NCI-H1105 (cell line): ENCODE measurements at places on chromosomes 12 and 14.

DNA sequence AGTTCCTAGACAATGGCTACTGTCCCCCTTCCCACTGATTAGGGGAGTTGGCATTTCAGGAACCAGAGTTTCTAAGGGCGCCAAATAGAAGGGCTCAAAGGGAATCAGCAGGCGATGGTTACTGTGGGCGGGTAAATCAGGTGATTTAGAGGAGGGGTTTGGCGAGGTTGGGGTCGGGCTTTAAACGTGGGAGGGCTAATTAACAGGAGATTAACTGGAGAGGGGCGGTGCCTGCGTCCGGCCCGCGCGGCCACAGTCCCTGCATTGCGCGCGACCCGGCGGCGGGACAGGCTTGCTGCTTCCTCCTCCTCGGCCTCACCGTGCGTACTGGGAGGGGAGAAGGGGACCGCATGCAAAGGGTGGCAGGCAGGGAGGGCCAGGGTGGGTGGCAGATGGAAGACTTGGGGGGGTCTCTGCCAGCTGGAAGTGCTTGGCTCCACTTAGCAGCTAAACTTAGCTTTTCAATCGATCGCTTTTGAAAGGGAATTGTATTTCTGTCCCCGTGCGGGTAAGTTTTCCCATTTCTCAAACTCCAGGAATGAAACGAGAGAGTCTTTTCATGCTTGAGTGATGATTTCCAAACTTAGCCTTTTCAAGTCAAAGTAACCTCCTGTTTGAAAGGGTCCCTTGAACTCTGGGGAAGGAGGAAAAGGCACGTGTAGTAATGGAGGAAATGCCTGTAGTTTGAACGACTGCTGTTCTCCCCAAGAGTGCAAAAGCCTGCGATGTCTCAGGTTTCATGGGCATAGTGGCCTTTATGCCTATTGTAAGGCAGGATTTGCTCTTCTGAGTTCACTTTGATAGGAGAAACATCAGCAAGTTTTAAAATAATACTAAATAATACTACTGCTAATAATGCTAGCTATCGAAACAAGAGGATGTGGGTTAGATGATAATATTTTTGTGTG lies at the start of gene MGST1:
MGST1 (plus strand) TSS at position 255 of the 908 bp plus-strand sequence. CDS start 6,608 bp downstream, outside the sequence.
- peak; percentile 57 for DNase-seq

DNA sequence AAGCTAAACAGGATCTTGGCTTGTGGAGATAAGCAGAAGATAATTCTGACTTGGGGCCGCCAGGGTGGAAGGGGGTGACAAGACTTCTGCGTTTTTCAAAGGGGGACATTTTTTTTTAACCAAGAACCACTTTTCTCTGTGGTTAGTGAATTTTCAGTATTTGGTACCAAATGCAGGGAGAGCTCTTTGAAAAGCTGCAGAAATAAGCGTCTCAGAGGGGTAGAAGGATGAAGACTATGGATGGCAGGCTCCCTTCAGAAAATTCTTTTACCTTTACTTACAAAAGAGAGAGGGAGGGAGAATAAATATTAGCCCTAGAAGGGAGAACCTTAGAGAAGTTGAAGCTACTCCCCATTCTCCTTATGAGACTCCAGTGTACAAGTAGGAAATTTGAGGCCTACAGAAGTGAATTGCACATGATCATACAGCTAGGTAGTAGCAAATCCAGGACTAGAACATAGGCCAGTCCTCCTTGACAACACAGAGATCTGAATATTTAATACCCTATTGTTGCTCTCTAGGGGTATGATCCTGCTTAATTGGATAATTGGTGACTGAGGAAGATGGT lies 840 bp downstream of the MRPL52 start:
- no peak for DNase-seq

GRCh38 chr12:111846016-111846415 lies 4.0 kb downstream of the MAPKAPK5 start:
- peak; percentile 16 for DNase-seq

DNA sequence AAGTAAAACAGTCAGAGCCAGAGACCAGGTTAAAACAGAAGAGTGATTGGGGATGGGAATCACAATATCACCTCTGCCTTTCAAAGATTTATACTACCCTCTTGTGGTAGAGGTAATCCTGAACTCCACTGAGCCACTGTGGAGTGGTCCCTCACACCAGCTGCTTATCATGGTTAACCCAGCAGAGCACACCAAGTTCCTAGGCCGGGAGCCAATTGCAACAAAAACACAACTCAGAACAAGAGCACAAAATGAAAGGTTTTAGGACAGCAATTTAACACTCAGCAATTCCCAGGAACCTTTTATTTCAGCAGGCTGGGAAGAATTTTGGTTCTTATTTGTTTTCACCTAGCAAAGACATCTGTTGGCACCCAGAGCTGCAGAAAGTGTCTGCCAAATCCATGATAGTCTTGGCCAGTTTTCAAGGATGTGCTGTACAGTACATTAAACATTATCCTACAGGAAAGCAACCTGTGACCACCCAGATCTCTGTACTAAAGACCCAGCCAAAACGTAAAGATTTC lies 220.5 kb upstream of the ATXN7L3B start:
- peak; percentile 88 for DNase-seq

- peak; percentile 9 for DNase-seq
Measured at GRCh38 chr12:70535896-70536374, 101.3 kb downstream of the PTPRB start.

GRCh38 chr12:18998343-18999261 lies 130.9 kb upstream of the PLEKHA5 start:
- DNase-seq: no peak

DNA sequence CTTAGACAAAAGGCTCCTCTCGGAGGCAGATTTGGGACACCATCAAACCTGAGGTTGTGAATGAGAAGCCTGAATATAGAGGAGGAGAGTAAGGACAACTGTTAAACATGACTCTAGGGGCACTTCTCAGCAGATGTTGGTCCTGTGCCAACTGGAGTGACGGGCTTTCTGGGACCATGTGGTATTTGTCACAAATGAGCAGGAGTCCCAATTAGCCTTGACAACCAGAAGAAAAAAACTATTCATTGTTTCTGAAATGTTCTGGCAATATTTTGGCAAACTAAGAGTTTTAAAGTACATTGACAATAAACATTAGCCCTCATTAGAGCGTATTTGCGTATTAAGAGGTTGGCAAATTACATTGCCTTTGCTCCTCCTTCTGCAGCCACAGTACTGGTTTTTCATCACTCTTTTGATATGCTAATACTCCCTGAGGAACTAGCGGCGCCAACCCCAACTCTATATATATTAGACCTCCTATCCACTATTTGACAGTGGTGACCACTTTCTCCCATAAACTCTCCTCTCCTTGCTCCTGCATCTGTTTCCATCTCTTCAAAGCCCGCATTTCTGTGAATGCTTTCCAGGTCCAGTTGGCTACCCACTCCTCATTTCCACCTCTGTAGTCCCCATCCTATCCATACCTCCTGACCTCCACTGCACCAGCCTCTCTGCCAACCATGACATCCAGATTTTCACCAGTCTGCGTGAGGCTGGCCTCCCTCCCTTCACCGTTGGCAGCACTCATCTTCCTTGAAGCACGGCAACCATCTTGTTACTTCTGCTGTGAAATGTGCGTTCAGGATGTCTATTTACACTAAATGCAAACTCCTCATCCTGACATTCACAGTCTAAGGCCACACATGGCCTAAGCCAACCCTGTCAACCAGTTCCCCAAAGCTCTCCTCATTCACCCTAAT lies 100.7 kb downstream of the ZFC3H1 start:
- peak; percentile 89 for DNase-seq

DNA sequence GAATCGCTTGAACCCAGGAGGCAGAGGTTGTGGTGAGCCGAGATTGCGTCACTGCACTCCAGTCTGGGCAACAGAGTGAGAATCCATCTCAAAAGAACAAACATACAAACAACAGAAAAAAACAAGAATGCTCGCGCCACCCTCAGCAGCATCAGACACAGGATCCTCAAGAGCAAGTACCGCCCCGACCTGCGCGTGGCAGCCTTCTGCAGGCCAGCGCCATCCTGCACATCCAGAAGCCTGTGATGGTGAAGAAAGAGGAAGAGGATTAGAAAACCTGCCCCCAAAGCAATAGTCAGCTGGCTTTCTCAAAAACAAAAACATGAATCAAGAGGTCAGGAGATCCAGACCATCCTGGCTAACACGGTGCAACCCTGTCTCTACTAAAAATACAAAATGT lies 30.0 kb upstream of the EID3 start:
- DNase-seq: no peak

GRCh38 chr12:108478611-108479206 lies 36.4 kb upstream of the FICD start:
- DNase-seq: no peak

DNA sequence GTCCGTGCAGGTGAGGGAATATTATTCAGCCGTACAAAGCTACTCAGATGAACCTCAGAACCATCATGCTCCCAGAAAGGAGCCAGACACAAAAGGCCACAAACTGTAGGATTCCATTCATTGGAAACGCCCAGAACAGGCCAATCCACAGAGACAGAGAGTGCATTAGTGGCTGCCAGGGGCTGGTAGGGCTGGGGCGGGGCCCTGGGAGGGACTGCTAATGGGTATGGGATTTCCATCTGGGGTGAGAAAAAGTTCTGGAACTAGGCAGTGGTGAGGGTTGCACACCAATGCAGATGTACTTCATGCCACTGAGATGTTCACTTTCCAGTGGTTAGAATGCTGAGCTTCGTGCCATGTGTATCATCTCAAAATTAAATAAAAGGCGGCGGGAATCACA lies 101.1 kb downstream of the RFLNA start:
- DNase-seq: no peak

- no peak for DNase-seq
Measured at GRCh38 chr12:70070494-70071007, 172.7 kb upstream of the CNOT2 start.

GRCh38 chr12:77220586-77220985 lies 155.2 kb upstream of the E2F7 start:
- DNase-seq: no peak

DNA sequence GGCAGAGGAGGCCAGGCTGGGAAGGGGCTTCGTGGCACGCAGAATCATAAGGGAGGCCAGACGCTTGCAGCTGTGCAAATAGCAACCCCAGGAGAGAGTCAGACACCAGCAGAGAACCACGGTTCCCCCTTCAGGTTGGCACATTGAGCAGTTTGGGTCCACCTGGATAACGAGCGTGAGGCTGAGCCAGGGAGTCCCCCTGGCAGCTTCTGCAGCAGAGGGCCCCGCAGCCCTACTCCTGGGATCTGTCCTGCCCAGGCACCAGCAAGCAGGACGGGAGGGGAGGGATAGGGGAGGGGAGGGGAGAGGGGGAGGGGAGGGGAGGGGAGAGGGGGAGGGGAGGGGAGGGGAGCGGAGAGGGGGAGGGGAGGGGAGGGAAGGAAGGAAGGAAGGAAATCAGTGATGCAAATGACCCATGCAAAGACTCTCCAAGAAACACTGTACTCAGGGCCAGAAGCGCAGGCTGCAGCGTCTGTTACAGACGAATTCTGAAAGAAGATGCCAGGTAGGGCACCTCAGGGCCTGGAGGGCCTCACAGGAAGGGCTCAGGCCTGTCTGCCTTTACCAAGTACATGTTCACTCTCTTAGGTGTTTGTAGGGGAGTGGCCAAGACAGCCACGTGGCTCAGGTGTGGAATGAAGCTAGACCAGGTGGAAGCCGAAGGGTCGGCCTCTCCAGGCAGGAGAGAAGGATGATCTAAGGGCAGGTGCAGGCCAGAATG lies 32.3 kb upstream of the MMP17 start:
- DNase-seq: no peak

DNA sequence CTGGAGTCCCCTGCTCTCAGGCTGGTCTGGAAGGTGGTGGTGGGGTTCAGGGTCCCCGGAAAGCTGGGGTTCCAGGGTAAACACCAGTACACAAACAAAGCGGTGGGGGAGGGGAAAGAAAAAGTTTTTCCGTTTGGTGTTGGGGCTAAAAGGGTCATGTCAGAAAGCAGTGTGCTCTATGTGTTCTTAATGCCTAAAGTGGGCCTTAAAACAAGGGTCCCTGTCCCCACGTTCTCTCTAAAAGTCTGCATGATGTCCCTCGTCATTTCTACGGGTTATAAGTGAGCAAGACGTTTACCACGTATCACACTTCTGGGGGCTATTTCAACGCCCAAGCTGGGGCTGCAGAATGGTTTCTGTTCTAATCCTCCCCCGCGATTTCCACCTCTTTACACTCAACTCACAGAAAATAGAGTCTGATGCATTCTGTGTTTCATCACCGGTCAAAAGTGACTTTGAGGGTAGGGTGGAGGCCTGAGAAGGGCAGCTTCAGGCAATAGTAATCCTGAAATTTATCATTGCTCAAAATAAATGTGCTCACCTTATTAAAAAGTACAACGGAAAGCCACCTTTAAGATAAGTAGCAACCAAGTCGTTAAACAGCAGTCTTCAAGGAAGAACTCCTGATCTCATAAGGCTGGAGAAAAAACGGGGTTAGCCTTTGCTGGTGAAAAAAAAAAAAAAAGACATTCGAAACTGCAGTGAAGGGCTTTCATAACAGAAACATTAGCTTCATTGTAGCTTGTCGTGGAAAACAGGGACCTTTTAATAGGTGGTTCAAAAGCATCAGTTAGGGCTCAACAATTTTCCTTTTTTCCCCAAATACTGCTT lies 63.9 kb upstream of the PTGR2 start:
- no peak for DNase-seq

DNA sequence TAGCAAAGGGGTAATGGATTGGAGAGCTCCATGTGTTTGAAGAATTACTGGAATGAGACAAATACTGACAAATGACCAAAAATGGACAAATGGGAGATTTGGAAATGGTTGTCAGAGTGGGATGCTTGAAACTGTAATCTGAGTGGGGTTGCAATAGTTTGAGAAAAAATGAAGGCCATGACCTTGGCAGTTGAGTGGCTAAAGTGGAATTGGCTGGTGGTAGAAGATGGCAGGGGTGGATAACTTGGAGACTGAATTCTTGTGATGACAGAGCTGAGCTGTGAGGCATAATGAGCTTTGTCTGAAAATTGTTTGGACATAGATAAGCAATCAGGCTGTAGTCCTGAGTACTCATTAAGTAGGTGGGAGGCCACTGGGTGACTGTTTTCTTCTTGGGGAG lies 222.5 kb upstream of the PRICKLE1 start:
- no peak for DNase-seq

DNA sequence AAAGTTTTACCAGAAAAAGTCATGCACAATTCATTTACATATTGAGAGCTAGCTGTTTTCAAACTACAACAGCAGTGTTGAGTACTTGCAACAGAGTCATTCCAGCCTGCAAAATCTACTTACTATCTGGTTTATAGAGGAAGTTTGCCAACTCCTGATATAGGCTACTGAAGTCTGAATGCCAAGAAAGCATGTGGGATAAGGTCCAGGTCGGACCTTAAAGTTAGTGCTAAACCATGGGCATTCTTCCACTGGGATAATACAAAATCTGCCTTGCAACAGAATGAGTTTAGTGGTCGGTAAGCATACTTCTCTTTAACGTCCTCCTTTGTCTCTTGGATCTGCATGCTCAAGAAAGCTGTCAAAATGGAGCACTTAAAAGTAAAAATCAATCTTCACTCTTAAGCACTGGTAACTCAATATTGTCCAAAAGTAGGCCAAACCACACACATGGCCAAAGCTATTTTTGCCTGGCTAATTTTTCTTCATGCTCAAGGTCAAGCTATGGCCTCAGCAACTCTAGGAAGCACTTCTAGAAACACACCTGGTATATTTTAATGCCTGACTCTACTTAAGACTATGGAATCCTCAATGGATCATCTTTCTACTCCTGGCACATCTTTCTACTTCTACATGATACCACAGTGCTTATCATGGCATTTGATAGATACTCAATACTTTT lies 364.9 kb upstream of the KITLG start:
- DNase-seq: no peak
